ENCODE measurements at places on chromosomes 2 and 18.

GRCh38 chr2:168244318-168244717 is 3.1 kb downstream of the STK39 start:
- peak; percentile 5 for DNase-seq

- DNase-seq, result peak; percentile 24
Measured at GRCh38 chr2:122163617-122164016, 408.2 kb downstream of the TSN start.

- no peak for DNase-seq
Measured at GRCh38 chr2:144660518-144661316, 140.8 kb upstream of the ZEB2 start.

- peak; percentile 66 for DNase-seq
Measured at GRCh38 chr2:64223055-64223454, 78.8 kb upstream of the PELI1 start.

DNA sequence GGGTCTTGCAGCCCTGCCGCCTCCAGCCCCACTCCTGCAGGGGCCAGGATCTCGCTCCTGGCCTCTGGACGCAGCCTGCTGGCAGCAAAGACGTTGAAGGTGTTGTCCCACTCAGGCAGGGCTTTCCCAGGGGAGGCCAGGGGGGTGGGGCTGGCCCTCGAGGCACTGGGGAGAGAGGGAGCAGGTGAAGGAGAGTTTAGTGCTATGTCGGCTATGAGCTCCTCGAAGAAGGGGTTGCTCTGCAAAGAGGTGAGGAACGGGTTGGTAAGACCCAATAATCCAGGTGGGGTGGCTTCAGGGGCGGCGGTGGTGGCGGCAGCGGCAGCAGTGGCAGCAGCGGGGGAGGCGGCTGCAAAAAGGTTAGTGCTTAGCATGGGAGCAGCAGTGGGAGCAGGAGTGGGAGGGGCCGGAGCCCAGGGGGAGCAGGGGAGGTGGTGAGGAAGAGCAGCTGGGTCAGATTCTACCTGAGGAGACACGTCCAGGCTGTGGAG is 9.7 kb upstream of the SFXN5 start:
- DNase-seq, result no peak

DNA sequence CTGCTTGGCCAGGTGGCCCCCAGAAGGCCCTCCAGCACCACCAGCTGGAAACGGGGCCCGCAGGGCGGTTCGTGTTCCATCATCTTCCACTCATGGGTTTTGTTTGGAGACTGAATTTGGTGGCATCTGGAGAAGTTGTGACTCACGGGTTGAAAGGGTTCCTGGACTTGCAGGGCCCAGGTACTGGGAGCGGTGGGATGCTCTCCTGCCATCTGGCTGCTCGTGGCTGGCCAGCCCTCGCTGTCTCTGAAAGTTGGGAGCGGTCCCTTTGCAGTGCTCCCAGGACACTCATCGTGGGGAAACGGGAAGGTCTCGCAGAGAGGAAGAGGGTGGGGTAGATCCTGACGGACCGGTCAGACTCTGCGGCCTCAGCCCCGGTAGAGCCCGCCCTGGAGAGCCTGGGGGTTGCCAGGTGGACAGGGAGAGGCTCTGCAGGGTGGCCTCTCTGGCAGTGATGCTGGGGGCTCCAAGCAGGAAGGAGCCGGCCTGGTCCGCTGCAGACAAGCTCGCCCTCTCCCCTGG is 47.5 kb downstream of the TWIST2 start:
- no peak for DNase-seq

DNA sequence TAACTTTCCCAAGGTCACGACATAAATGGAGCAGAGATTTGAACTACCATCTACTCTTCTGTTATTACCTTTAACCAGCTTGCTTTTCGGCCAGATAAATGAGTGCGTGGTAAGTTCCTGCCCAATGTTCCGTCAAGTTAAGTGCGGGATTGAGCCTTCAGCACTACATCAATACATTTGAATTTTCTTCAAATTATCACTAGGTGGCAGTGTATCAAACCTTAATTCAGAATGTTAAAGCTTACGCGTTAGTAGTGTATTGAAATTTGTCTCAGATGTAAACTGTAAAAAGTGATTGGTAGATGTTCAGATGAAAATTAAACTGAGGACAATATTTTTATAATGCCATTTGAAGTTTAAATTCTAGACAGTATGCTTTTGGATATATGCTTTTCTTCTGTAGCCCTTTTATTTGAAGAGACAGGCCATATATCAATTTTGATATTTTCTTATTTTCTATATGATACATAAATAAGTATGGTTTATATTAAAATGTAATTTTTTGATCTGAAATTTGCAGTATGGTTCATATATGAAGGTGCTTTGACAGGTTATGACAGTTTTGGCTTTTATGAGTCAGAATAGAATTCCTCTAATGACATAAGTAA is 681.3 kb downstream of the ADCYAP1 start:
- peak; percentile 21 for DNase-seq

DNA sequence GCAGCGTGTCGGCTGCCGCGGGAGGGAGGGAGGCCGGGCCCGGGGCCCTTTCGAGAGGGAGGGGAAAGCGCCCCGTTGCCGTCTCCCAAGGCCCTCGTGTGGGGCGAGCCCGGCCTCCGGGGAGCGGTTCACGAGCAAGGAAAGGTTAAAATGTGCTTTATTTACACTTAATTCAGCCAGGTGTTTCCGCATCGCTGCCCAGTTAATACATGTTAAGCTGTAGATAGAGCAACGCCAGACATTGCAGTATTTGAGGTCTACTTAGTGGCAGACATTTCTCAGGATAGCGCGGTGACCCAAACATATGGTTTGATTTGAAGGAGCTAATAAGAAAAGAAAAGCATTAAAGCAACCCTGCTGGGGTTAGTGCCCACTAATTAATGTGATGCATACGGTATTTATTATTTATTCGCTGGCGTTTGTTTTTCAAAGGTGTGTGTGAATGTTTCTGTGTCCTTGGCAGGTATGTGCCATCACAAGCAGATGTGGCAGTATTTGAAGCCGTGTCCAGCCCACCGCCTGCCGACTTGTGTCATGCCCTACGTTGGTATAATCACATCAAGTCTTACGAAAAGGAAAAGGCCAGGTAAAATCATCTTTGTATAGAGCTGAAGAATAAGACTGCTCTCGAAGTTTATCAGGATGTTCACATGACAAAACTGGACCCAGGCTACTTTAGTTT is 571 bp downstream of the EEF1B2 start:
- peak; percentile 70 for DNase-seq

DNA sequence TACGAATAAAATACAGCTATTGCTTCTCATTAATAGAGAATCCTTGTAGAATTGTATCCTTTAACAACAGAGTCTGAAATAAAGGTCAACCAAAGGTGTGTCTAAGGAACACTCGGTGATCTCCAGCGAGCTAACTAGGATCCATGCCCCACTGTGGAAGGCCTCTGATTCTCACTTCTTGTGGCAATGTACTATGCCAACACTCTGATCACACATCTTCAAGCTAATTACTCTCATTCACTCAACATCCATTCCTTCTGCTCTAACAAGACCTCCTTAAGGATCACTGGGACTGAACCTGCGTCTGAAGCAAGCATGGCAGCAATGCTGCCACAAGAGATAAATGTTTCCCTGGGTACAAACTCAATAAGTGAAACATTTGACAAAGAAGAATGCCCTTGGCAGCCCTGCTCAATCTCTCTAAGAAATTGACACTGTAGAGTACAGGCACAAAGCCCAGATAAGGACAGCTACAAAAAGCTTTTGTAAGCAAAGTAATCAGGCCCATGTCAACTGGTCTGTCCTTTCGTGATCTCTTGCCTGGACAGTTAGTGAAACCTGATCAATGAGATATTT is 74.6 kb upstream of the PARD3B start:
- no peak for DNase-seq

GRCh38 chr2:242063850-242064249 is 194.3 kb downstream of the RTP5 start:
- DNase-seq, result no peak

DNA sequence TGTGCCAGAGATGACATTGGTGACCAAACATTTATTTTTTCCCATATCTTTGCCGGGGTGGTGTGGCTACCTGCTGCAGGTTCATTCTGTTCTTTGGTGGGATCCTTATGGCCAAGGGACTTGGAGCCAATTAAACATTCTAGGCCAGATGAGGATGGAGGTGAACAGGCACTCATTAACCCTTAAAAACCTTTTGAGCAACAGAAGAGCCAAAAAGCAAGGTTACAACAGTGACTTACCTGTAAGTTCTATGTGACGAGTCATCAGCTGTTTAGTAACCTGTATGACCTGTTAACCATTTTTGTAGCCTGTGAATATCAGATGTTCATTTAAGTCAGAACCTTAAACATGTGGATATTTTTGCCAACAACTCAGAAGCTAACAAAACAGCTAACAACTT is 105.6 kb downstream of the XRCC5 start:
- DNase-seq, result no peak

DNA sequence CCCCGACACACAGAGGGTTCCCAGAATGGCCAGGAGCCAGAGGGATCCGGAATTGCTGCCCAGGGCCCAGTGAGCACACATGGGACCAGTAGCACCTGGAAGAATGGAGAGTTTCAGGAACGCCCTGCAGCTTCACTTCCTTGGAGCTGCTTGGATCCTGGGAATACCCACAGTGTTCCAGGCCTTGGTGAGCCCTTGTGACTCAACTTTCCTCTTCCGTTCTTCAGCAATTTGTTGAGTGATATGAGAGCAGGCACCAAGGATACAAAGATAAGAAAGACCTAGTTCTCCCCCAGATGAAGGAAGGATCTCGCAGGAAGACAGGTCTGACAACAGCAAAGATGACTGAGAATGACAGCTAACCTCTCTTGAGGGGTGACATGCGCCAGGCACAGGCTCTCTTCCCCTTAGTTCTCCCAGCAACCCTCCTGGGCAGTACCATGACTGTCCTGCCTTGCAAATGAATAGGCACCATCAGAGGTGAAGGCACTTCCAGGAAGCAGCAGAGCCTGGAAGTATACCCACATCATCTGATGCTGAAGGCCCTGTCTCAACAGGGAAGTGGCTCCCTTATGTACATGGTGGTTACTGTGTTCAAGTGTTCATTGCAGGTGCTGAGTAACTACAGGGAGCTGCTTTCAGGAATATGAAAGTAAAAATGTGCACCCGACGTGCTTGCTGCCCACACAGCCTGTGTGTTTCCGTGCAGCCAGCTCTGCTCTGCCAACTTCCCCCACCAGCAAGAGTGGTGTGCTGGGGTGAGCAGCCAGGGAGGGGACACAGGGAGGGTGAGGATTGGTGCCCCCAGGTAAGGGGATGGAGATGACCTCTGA is 116.2 kb downstream of the STPG4 start:
- peak; percentile 14 for DNase-seq

Data from GM12865 (cell line).